Activated naive CD4-positive, alpha-beta T cell treated with anti-CD3 and anti-CD28 coated beads, Interleukin-2, amount 10 ng/mL, durations not matched to agents 7 days and 5 days (primary cell): ENCODE measurements at places on chromosomes 13 and 19.

- no peak for DNase-seq
These were observed 284.6 kb downstream of the DNAJC15 start for GRCh38 chr13:43307921-43308433.

DNA sequence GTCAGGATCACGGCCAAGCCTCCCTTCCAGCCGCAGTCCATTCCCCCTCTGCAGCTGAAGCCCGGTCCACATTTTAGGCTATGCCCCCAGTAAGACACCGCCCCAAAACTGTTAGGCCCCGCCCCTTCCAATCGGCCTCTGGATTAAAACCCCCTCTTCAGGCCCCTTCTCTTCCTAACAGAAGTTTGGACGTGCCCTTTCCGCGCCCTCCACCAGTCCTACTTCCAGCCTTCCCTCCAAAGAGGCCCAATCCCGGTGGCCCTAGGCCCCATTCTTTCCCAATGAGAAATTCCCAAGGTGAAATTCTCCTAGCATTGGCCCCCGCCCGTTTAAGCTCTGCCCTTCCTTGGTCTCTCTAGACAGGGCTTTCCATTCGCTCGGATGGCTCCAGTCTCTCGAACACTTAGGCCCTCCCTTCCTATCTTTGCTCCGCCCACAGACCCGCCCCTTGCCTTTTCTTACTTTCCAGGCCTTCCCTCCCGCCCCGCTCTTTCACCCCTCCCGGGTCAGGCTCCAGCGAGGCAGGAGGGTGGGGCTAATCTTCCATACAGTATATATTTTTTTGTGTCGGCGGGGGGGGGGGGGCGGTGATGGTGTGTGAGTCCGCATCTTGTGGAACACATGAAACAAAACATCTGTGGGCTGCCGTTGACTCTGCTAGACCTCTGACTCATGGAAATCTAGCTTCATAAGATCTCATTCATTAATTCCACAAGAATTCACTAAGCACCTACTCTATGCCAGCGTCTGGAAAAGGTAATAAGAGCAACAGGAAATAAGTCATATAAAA lies 13.6 kb downstream of the LTBP4 start:
- DNase-seq, result peak; percentile 88

GRCh38 chr13:78816592-78816991 lies 157.6 kb upstream of the OBI1 start:
- no peak for DNase-seq

- DNase-seq, result no peak
These were observed 198.4 kb upstream of the ZNF536 start for GRCh38 chr19:30173593-30174356.

- no peak for DNase-seq
These were observed 148.9 kb upstream of the VSTM2B start for GRCh38 chr19:29376855-29377354.

GRCh38 chr19:48469289-48469881 lies at the start of gene CYTH2:
Gene CYTH2, plus strand, starts transcription at chr19:48469369. Its CDS starts 139 bp downstream, at chr19:48469508.
- peak; percentile 89 for DNase-seq

DNA sequence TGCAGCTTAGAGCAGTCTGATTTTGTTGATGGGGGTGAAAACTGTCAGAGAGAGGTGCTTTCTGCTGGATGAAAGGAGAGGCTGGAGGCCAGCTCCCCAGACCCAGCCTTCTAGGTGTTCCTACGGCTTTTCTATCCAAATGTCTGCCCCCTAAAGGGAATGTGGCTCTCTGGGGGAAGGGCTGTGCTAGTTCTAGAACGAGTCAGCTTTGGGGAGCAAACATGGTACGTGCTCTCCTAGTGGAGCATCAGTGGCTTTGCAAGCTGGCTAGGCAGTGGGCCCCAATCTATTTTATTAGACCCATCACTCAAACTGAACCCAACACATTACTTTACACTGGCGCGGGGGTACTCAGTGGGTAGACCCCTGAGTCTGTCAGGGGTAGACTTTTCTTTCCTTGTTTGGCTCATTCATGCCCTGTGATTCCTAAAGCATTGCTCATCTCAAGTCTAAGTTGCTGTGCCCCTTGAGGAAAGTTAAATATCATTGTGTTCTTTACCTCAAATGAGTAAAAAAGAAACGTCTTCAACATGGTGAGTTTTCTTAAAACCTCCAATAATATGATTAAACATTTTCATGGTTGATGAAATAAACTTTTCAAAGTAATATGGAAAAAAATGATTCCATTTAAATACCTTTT lies 254.9 kb downstream of the DLEU7 start:
- no peak for DNase-seq

DNA sequence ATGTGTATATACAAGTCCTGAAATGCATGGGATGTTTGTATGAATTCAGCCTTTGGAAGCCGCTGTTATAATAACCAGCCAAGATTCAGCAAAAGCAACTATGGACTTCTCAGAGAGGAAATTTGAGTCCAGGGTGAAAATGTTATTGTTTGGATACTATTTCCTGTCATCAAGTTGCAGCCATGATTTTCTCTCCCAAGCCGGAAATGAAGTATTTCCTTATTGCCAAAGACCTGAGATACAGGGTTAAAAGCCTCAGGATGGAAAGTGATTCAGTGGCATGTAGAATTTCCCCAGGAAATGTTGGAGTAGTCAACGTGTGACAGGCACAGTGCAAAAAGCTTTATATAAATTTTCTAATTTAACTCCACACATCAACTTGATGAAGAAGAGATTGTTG lies 133.9 kb downstream of the IRS2 start:
- no peak for DNase-seq

GRCh38 chr19:50252111-50252886 lies 48.9 kb downstream of the MYH14 start:
- peak; percentile 38 for DNase-seq

DNA sequence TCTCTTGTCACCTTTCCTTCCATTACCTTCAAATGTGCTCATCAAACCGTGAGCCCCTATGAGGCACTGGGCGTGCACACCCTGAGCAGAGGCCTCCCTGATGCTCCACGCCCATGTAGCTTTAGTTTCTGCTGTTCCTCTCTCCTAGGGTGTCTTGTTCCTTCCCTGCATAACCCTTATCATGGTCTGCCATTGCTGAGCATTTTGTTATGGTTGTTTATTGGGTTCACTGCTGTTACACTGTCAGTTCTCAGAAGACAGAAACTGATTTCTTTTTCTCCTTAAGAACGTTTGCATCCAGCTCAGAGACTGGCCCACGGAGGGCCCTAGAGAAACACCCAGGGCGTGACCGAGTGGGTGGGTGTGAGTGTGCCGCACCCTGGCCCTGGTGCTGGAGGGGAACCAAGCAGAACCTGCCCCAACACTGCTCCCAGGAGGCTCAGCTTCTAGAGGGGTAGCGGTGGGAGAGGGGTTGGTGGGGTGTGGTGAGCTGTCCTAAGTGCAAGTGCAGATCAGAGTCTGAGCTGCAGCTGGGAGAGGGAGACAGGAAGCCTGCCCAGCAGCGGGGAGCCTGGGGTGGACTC lies 61.4 kb upstream of the URI1 start:
- DNase-seq, result no peak

GRCh38 chr19:2135474-2136402 lies 15.6 kb downstream of the AP3D1 start:
- DNase-seq, result no peak

- DNase-seq, result no peak
These were observed 54.4 kb downstream of the PEX11G start for GRCh38 chr19:7434391-7434790.

DNA sequence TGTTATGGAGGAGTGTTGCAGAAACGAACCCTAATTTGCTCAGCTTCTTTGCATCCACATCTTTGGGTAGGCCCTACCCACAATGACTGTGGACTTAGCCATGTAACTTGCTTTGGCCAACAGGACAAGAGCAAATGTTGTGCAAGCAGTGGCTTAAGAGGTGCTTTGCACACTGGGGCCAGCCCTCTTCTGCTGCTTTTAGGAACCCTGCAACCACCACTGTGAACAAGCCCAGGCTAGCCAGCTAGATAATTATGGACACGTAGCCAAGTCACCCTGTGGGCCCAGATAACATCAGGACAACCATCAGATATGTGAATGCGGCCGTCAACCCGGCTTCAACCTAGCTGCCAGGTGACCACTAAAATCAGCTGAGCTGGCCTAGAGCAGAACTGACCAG lies 17.1 kb downstream of the C19orf47 start:
- no peak for DNase-seq

GRCh38 chr19:10230861-10231611 lies at the start of gene S1PR2:
Gene S1PR2, minus strand, starts transcription at chr19:10231331. Its CDS starts 6,426 bp downstream, at chr19:10224905.
- DNase-seq, result peak; percentile 75

GRCh38 chr13:48938308-48938943 lies 37.3 kb upstream of the FNDC3A start:
- no peak for DNase-seq

DNA sequence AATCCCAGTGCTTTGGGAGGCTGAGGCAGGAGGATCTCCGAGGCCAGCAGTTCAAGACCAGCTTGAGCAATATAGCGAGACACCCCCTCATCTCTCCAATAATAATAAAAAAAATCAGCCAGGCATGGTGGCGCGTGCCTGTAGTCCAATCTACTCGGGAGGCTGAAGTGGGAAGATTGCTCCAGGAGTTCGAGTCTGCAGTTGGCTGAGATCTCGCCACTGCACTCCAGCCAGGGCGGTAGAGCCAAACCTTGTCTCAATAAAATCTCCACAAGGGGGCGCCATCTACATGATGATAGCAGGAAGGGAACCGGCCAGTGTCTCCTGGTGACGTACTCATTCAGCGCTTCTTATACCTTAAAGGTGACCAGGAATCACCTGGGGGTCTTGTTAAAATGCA lies 13.6 kb upstream of the C5AR1 start:
- DNase-seq, result peak; percentile 84

DNA sequence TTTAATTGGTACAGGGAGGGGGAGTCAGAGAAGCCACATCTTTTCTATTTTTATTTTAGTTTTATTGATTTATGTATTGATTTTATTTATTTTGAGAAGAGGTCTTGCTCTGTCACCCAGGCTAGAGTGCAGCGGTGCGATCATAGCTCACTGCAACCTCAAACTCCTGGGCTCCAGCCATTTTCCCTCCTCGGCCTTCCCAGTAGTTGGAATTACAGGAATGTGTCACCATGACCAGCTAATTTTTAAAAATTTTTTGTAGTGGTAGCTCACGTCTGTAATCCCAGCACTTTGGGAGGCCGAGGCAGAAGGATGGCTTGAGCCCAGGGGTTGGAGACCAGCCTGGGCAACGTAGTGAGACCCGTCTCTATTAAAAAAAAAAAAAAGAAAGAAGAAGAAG lies 4.1 kb downstream of the IL27RA start:
- no peak for DNase-seq

DNA sequence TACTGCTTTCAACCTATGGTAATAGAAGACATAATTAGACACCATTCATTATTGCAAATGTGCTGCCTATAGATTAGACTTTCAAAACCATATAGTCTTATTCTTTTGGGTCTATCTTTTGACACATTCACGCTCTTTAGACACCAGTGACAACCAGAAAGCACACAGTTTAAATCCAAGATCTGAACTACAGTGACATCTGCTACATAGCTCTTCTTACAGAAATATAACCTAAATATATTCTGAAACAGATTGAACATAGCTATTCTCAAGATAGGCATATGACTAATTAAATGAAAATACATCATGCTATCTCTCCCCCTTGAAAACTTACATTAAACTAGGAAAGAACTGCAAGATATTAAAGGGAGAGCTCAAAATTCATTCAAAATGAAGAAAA lies 514.2 kb upstream of the SLITRK6 start:
- DNase-seq, result no peak

DNA sequence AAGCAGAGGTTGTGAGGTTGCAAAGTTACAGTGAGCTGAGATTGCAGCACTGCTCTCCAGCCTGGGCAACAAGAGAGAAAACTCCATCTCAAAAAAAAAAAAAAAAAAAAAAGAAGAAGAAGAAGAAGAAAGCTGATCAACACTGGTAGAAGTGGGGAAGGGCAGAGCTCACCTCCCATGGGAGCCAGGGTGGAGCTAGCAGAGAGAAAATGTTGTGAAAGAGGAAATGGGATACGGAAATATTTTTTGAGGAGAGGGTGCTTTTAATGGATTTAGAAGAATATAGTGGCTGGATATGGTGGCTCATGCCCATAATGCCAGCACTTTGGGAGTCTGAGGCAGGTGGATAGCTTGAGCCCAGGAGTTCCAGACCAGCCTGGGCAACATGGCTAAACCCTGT lies 6.8 kb downstream of the GPR42 start:
- no peak for DNase-seq

GRCh38 chr19:5804516-5805461 lies at the start of gene NRTN:
Gene NRTN, plus strand, starts transcription at chr19:5805067. Its CDS starts 19,099 bp downstream, at chr19:5824166.
- DNase-seq, result peak; percentile 60

GRCh38 chr19:29645491-29645867 lies 19.8 kb upstream of the PLEKHF1 start:
- no peak for DNase-seq

DNA sequence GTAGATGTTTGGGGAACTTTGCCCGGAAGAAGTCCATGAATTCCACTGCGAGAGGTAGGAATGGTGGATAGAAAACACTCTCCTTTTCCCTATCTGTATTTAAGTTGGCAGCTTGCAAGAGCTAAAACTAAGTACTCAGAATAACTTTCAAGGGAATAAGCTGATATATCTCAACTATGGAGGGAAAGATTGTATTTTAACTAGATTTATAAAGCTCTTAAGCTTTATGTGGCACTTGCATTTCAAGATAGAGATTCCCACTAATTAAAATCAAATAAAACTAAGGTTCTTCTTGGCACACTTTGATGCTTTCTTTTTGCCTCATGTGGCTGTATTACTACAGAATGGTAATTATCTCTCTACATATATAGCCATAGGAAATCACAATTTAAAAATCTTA lies 149.7 kb upstream of the STARD13 start:
- DNase-seq, result no peak

DNA sequence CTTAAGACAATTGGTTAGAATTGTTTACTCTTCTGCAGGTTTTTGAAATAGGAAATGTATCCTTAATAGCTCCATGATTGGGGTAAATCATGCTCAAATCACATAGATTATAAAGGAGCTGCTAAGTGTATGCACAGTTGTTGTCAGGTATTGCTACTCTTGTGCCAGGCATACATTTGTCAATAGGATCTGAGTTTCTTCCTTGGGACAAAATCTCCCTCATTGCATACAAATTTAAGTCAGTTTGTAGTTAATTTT lies 109.3 kb upstream of the MLNR start:
- DNase-seq, result no peak

- DNase-seq, result no peak
These were observed 6.8 kb downstream of the TMED1 start for GRCh38 chr19:10828981-10829821.

DNA sequence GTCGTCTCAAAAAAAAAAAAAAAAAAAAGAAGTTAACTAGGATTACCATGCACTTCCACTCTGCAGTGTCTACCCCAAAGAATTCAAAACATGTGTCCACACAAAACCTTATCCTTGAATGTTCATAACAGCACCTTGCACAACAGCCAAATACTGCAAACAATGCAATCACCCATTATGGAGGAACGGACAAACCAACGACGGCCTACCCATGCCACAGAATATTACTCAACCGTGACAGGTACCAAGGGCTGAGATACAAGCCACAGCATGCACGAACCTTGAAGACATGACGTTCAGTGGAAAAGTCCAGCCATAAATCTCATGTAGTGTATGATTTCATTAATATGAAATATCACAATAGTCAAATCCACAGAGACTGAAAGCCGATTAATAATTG lies 3.0 kb upstream of the SHISA7 start:
- no peak for DNase-seq
